ENCODE measurements at places on chromosomes 1 and 21.

DNA sequence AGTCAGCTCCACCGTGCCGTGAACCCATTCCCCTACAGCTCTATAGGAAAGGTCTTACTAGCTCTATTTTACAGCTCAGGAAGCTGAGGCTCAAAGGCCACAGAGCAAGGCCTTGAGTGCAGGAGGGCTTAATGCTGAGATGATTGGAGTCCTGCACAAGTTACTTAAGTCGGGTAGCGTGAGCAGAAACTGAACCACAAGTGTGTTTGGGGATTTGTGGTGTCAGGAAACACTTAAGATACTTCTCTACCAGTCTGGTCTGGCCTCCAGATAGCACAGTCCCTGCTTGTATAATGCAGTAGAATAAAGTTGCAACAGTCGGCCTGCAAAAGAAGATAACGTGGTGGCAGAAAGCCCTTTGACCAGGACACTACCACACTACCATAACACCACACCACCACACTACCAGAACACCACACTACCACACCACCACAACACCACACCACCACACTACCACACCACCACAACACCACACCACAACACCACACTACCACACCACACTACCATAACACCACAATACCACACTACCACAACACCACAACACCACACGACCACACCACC, 118.1 kb downstream of the SPSB1 start:
- peak; percentile 12 for DNase-seq

DNA sequence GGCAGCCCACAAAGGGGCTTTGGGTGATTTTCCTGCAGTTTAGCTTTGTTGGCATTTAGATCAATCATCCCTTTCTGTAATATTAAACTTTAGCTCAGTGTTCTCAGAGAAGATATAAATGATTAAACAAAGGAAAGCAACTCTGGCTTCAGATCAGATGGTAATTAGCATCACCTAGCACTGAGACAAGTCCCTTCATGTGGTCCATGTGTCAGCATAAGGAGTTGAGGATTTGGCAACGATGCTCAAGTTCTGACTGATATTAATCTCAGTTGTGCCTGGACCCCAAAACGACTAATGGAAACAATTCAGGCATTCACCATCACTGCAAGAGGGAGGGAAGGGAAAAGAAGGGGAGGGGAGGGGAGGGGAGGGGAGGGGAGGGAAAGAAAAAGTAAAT, 60.4 kb downstream of the SEC16B start:
- no peak for DNase-seq

DNA sequence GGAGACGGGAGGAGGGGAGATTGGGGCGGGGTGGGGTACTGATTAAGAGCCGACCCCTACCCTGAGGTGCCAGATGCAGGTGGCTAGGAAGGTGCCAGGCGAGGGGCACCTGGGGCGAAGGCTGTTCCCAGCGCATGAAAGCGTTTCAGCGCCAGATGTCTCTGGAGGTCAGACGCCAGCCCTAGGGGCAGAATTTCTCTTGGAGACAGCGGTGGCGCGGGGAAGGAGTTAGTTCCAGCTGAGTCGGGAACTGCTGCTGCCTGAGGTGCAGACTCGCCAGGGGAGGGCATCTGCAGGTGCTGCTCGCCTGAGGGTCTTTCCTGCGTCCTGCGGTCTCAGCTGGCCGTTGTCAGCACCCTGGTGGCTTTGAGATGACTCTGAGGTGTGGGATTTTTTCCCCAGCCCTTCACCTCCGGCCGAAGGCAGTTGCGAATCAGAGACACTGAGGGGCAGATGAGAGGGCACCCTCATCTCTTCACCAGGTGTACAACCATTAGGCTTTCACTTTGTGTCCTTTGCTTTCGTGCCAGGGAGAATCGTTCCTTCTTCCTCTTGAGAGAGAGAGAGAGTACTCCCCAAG, 539 bp downstream of the CGN start:
- DNase-seq: peak; percentile 4

DNA sequence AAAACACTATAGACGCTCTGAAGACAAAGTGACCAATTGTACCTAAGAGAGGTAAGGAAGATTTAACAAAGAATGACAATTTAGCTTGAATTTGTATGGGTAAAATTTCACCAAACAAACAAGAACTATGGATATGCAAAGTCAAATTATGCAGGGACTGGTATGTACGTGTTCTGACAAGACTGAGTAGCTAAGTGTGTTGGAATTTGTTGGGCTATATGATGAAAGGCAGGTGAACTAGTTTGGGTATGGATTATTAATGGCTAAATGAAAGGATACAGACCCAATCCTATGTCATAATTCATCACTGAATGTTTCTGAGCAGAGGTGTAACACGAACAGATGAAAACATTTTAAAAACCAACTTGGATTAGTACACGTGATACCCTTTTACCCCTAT, 7.6 kb downstream of the DNTTIP2 start:
- DNase-seq: no peak

GRCh38 chr1:173529106-173529505, 52.0 kb downstream of the PRDX6 start:
- no peak for DNase-seq

GRCh38 chr1:202871367-202871766, 17.6 kb downstream of the RABIF start:
- no peak for DNase-seq

GRCh38 chr1:97934491-97934890, 13.7 kb upstream of the DPYD start:
- DNase-seq: no peak
